Astrocyte (in vitro differentiated cells and primary cell): ENCODE measurements at places on chromosomes 7 and 10. TPM values are rescaled to one million over a fixed set of nuclear protein-coding genes. Genes with fewer than 3 reads are reported as not detected.

DNA sequence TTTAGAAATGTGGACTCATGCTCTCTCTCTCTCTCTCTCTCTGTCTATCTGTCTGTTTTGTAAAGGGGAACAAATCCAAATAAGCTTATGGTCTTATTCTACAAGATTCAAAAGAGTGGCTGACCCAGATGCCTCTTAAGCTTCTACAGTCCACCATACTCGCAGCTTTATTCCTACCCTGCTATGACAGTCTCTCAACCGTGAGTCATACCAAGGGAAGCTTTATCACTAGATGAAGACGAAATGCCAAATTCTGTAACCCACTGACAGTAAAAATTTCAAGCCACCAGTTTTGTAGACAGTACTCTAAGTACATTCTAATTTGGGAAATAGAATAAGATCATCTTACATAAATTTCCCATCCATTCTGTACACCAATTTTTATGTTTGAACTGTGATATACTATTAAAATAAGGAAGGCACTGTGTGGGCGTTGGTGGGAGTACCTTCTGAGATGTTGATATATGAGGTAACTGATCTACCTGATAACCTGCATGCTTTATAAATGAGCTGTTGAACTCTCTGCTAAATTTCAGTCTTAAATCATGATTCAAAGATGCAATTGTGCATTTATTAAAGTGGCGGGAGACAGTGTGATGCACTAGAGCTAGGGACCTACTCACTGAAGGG, 153.2 kb downstream of the KLF6 start:
- H3K4me1 ChIP-seq: no peaks in the 10 kb centered on the region
- no peak overlapping the region for H3K27ac ChIP-seq
- peak; percentile 26 for DNase-seq
- no peaks in the 10 kb centered on the region for H3K27me3 ChIP-seq
- no peaks in the 10 kb centered on the region for H3K36me3 ChIP-seq

Gene PIP
- not detected in 2 replicates for total RNA-seq

Gene FRAT1
- 1.4 and 2.5 TPM in 2 replicates for total RNA-seq

DNA sequence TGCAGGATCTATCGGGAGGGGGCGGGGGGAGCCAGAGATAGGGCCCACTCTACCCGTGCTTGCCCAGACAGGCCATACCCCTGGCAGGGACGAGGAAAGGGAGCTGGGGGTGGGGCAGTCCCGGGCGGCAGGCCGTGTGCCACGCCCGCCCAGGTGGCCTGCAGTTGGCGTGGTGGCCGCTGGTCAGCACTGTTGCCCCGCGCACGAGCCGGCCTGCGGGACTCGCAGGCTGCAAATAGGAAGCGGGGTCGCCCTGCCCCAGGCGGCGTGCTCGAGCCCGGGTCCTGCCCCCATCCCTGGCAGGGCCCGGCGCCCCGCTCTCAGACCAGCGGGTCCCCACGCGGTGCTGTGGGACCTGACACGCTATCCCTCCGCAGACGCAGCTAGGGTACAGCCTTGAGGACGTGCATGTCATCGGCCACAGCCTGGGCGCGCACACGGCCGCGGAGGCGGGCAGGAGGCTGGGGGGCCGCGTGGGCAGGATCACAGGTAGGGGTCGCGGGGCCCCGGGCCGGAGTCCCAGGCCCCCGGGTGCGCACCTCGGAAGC, 6.7 kb downstream of the PNLIPRP2 start:
- DNase-seq: no peak
- H3K27me3 ChIP-seq: peaks cover 2% of the 10 kb centered on the region
- H3K27ac ChIP-seq: no peak overlapping the region

GRCh38 chr7:2813350-2814185, 30.5 kb downstream of the GNA12 start:
- H3K4me3 ChIP-seq: no peak overlapping the region
- H3K27ac ChIP-seq: no peak overlapping the region
- H3K4me1 ChIP-seq: peaks cover 26% of the 10 kb centered on the region
- no peaks in the 10 kb centered on the region for H3K36me3 ChIP-seq

- DNase-seq: no peak
- H3K27me3 ChIP-seq: no peaks in the 10 kb centered on the region
- no peak overlapping the region for H3K4me3 ChIP-seq
- no peaks in the 10 kb centered on the region for H3K4me1 ChIP-seq
- H3K27ac ChIP-seq: no peak overlapping the region
Observed at GRCh38 chr10:106897719-106898118, 266.8 kb downstream of the SORCS1 start.

Gene GHITM
- 128 and 143 TPM in 2 replicates for total RNA-seq
